Bronchial smooth muscle cell (primary cell): ENCODE measurements at places on chromosomes 5 and 9. TPM values are rescaled to one million over a fixed set of nuclear protein-coding genes. Genes with fewer than 3 reads are reported as not detected.

CCNJL gene
- total RNA-seq: under 0.01 and 0.09 TPM in 2 replicates

NDST1 gene
- total RNA-seq: 19.7 and 22.2 TPM in 2 replicates

COX7C gene
- 202 and 218 TPM in 2 replicates for total RNA-seq

CENPP gene
- total RNA-seq: 0.94 and 1.9 TPM in 2 replicates

C5orf15 gene
- total RNA-seq: 29.3 and 55.7 TPM in 2 replicates

MYOT gene
- total RNA-seq: not detected in 2 replicates

IFNA2 gene
- not detected in 2 replicates for total RNA-seq

GPR107 gene
- total RNA-seq: 18.8 and 52.9 TPM in 2 replicates

RETREG1 gene
- 0.63 TPM in 1 of 2 replicates, not detected in the other for total RNA-seq

PROB1 gene
- total RNA-seq: 0.26 and 1.3 TPM in 2 replicates

GLRA1 gene
- not detected in 2 replicates for total RNA-seq

LVRN gene
- total RNA-seq: 0.47 and 0.52 TPM in 2 replicates

MORN5 gene
- 0.60 TPM in 1 of 2 replicates, not detected in the other for total RNA-seq

SPRY4 gene
- total RNA-seq: 0.17 and 3.0 TPM in 2 replicates

ALDOB gene
- total RNA-seq: not detected in 2 replicates

DCTN4 gene
- 37.5 and 40.2 TPM in 2 replicates for total RNA-seq

EIF4E1B gene
- 0.26 TPM in 1 of 2 replicates, not detected in the other for total RNA-seq

CDHR2 gene
- 0.09 and 0.32 TPM in 2 replicates for total RNA-seq

DIRAS2 gene
- total RNA-seq: under 0.01 and 0.09 TPM in 2 replicates
